GM23338 (cell line): ENCODE measurements at places on chromosomes 5 and 9.

GRCh38 chr5:83494666-83495065, 23.1 kb downstream of the VCAN start:
- DNase-seq: no peak

- no peak for DNase-seq
These were observed 19.9 kb downstream of the CDC26 start for GRCh38 chr9:113255438-113255837.

DNA sequence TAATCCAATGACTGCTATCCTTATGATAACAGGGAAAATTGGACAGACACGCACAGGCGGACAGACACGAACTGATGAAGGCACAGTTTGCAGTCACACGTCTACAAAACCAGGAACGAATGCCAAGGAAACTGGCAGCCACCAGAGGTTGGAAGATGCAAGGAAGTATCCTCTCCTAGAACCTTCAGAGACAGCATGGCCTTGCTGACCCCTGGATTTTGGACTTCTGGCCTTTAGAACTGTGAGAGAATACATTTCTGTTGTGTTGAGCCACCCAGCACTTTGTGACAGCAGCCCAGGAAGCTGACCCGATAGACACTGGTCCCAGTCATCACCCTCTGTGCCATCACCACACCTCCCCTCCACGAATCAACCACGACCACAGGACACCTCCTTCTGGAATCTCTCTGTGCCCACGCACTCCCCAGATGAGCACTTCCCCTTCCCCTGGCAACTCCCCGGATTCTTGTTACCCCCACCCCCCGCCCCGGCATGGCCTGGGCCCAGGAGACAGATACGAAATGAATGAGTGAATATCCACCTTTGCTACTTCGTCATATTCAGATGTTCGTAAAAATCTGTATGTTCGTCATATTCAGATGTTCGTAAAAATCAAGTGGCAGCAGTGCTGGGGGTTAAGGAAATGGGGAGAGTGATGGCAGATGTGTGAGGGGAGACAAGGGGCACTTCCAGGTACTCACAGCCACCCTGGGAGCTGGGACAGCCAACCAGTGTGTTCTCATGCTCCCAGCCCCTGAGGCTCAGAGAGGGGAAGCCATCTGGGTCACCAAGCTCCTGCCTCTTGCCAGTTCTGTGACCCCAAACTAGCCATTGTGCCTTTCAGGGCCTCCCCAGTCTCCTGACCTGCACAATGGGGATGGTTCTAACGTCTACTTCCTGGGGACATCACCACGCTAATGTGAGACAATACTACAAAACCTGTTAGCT, 18.5 kb downstream of the GBGT1 start:
- no peak for DNase-seq

DNA sequence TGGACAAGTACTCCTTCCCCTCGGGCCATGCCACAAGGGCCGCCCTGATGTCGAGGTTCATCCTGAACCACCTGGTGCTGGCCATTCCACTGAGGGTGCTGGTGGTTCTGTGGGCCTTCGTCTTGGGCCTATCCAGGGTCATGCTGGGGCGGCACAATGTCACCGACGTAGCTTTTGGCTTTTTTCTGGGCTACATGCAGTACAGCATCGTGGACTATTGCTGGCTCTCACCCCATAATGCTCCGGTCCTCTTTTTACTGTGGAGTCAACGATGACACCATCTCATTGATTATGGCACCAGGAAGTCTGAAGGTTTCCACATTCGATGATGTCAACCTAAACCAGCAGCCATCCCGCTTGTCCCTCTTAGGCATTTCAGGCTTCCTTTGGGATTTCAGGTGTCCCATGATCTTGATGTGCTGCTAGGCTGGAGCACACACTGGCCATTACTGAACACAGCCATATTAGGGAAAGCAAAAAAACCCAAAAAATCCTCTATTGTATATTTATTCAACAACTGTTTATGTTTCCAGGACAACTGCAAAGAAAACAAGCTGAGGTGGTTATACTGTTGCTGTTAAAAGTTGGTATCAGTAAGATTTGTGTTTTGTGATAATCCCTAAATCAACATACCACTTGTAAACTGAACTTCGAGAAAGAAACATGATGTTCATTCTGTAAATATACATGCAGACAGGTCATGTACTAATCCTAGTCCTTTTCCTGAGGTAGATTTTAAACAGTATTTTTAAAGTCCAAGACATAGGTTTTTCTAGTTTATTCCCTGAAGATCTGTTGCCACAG, 1.1 kb downstream of the PLPP6 start:
- DNase-seq: peak; percentile 20

DNA sequence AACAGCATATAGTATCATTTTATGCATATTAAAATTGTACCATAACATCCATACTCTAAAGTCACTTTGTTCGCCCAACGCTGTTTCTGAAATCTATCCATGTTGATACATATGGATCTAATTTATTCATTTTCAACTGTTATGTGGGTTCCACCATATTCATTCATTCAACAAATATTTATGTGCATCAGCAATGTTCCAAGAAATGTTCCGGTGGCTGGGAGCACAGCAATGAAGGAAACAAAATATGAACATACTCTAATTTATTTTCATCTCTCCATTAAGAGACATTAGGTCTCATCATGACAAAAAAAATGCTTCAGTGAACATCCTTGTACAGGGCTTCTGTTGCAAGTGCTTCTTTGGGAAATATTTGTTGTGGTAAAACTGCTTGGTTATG, 75.4 kb downstream of the MARCHF3 start:
- no peak for DNase-seq

DNA sequence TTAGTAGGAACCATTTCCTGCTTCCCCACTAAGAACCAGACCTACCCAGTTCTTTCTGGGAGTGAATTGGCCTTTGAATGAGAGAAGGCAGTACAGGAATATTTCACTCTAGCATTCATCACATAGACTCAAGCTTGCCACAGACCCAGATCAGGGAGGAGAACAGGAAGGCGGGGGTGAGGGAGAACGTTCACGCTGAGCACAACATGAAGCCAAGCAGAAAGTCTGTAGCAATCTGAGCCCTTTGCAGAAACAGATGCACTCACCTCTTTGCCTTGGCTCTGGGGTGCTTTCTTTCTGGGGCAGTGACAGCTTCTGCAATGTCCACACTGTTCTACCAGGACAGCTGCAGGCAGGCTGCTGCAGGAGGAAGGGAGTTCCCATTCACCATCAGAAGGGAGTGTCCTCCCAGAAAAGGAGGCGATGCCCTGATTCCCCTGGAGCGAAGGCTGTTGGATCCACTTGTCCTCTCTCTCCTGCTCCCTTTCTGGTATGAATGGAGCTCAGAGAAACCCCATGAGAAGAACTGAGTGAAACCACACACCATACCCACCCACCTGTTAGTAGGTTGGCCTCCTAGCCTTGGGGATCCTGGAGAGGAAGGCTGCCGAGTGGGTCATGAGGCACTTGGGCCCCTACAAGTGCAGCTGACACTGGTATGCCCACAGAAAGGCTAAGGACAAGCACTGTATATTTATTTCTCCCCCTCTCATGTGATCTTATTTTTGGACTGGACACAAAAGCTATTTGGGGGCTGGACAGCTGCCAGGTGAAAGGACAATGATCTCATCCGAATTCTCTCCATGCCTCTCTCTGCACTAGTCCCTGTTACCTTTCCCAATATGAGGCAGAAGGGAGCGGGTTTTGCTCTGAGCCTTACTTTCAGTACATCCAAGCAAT, 11.7 kb upstream of the FGF1 start:
- DNase-seq: no peak

DNA sequence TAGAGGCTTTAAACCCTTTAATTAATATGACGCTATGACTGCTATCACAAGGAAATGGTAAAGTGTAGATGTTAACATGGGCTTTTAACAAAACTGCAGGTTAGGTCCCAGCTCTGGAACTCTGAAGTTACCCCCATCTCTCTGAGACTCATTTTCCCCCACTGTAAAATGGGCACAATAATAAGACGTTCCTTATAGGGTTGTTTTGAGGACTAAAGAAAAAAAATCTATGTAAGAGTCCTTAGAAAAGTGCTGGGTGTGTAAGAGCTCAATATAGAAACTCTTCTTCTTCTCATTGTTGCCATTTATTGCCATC, 45.8 kb upstream of the STK32A start:
- DNase-seq: no peak

GRCh38 chr9:102054811-102055210, 316.4 kb upstream of the GRIN3A start:
- DNase-seq: no peak

DNA sequence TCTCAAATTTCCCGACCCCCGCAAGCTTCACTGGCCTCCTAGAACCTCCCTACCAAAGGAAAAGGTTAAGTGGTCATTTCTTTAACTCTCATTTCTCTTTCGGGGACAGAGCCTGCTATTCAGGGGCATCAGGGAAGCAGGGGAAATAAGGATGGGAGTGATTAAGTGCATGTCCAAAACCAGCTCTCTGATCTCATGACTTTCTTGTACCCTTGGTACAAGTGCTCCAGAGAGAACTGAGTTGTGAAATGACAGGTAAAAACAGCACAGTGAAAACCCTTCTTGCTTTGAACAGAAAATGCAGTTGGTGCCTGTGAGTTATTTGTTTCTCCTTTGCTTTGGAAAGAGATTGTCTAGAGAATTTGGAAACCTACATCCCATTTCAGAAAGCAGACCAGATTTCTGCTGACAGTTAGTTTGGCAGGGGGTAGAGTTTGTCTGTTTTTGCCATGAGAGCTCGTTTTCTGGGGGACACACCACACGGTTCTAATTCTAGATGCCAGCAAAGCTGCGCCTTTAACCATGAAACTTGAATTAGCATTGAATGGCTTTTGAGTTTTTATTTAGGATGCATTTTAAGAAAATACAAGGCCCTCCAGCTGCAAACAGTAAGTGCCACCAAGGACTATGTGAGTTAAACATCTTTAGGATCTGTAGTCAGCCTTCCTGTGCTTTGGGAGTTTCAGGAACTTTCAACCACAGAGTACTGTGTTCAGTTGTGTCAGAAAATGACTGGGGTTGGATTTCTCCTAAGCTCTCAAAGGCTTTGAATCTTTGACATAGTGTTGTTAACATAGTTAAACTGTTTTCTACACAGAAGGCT, 161.7 kb upstream of the LHFPL2 start:
- DNase-seq: no peak

DNA sequence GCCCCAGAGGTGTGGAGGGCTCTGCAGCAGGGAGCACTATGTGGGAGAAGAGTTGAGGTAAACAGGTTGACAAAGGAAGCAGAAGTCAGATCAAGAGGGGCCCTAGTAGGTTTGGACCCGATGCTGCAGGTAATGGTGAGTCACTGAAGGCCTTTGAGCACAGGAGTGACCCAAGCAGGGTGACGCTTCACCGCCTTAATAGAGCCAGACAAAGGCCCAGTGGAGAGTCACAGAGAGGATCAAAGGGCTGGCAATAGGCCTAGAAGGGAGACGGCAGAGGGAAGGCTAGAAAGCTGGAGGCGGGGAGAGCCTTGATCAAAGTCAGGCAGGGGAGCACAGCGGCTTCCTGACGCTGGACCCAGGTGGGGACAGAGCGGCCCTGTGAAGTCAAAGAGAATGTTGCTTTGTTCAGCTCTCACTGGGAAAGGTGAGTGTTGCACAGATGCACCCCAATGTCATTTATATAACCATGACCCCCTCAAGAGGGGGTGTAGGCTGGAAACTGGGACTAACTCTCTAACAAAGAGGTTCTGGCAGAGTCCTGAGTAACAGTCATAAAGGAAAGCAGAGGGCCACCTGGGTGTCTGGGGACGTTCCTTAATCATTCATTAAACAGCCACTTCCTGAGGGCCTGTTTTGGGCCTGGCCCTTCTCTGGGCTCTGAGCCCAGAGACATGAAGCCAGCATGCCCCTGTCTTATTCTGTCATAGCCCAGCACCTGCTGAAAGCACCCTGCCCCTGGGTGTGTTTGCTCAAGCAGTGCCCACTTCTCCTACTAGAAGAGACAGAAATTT, 9.8 kb upstream of the CPLX2 start:
- DNase-seq: no peak

GRCh38 chr5:65989158-65989557, 62.8 kb downstream of the ERBIN start:
- no peak for DNase-seq

GRCh38 chr9:105900123-105900522, 205.8 kb downstream of the TMEM38B start:
- no peak for DNase-seq

GRCh38 chr9:120875643-120875953, 1.4 kb downstream of the PHF19 start:
- DNase-seq: peak; percentile 68

DNA sequence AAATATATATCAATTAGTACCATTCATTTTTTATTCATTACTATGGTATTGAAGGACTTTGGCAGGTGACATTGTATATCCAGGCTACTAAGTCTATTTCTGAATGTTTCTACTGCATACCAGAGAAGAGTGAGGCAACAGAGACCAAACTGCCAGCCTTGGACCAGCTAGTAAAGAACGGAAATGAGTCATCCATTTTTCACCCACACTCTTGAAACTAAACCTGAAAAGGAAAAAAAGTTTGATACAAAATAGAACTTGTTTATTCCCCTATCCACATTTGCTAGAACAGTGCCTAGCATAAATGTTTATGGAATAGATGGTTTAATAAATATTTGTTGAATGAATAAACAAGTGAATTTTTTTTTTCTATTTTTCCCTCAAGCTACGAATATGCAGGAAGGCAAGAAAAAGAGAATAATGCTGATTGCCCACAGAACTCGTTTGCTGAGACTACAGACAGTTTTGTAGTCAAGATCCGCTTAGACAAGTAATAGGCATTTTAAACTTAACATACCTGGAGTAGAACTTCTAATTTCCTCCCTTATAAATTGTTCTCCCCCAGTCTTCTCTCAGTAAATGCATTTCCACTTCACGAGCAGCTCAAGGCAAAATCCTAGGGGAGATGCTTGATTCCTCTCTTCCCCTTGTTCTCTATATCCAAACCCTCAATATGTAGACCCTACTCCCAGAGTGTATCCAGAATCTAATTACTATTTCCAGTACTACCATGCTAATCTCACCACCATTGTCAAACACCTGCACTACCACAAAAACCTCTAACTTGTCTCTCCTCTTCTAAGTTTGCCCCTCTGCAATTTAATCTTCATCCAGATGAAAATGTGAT, 146.2 kb upstream of the RASA1 start:
- DNase-seq: no peak

GRCh38 chr9:125646621-125647100, 60.3 kb downstream of the MAPKAP1 start:
- no peak for DNase-seq

DNA sequence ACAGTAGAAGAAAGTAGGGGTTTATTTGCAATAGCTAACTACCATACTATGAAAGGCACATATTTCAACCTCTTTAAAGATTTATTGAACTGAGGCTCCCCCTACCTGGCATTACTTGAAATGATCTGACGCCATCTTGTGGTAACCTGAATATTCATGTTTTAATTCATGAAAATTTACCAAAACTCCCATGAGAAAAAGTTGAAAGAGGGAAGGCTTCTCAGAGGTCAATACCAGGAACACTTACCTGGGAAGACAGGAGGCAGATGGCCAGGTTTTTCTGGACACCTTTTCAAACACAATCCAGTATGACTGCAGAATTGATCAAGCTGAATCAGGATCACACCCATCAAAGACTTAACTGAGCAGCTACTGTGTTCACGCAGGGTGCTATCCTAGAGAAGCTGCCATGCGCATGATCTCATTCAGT, 9.4 kb downstream of the PRELID2 start:
- DNase-seq: peak; percentile 83

- peak; percentile 77 for DNase-seq
These were observed 63.6 kb downstream of the RNF180 start for GRCh38 chr5:64229163-64229774.
